ENCODE measurements at places on chromosomes 16 and 17. TPM values are rescaled to one million over a fixed set of nuclear protein-coding genes. Genes with fewer than 3 reads are reported as not detected.

Gene TBC1D28
- not detected for total RNA-seq

Gene PHOSPHO1
- total RNA-seq, result 0.64 TPM

Gene CLDN7
- 1.8 TPM for total RNA-seq

Gene PLEKHH3
- 35.7 TPM for total RNA-seq

Gene SCNN1B
- 1.4 TPM for total RNA-seq

Gene HEATR9
- not detected for total RNA-seq

Gene TNFRSF17
- not detected for total RNA-seq

Gene KIF2B
- not detected for total RNA-seq

Gene CCL18
- 1.4 TPM for total RNA-seq

Gene KRT20
- total RNA-seq, result not detected

Gene RHBDL3
- 3.1 TPM for total RNA-seq

Gene HOXB13
- not detected for total RNA-seq

Gene C1QTNF8
- total RNA-seq, result not detected

Gene AATK
- total RNA-seq, result 14.5 TPM

Data from left ventricle myocardium superior (tissue), 1 donor.